ENCODE measurements at places on chromosomes 4 and X.

DNA sequence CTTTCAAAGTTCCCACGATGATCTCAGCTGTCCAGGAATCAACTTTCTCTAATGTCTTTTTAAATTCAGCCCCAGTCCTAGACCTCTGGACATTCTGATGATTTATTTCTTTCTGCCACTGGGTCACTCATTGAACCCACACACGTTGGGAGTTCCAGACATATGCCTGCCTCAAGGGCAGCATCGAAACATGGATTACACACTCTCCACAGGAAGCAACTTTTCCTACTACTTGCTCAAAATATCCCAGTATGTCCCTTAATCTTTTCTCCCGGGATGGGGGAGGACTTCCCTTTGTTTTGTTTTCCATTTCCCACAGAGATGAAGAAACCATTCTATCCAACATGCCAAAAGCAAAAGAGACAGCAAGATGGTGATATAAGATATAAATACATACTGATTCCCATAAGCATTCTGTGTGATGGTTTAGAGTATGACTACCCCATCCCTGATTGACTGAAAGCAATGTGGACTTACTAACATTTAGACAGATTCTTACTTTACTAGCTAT, 79.8 kb upstream of the PPARGC1A start:
- no peak for DNase-seq

- no peak for DNase-seq
These were observed 35.7 kb downstream of the APOO start for GRCh38 chrX:23871905-23872546.

DNA sequence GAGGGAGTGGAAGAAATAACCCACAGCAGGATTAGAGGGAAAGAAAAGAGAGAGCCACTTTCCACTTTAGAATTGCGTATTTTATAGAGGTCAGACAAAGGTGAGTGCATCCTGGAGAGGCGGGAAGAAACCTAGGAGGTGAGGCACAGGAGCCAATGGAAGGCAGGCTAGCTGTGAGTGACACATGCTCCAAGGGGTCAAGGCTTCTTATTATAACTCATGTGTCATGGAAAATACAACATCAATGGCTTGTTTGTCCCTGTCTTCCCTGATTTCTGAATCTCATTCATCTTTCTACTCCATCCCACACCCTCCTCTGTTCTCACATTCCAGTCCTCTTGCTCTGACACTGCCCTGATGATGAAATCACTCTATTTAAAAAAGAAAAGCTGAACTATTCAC, 14.4 kb downstream of the ANXA3 start:
- DNase-seq: no peak

GRCh38 chr4:168335621-168336020, 17.1 kb upstream of the DDX60 start:
- no peak for DNase-seq

GRCh38 chr4:155618183-155618838, 48.3 kb upstream of the GUCY1A1 start:
- DNase-seq: no peak

DNA sequence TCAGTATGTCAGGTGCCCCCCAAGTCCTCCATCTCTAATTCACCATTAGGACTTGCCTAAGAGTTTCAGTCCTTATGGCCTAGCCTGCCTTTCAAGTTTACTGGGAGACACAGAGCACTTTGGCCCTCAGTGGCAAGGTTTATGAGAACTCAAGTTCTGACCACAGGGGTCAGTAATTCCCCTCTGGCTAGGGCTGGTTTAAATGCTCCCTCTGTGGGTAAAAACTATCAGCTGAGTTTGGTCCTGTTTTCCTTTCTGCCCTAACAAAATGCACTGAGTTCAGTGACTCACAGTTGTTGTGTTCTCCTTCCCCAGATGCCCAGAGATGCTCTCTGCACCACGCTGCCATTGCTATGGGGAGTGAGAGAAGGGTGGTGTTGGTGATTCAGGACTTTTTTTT, 163.2 kb downstream of the RELL1 start:
- no peak for DNase-seq

DNA sequence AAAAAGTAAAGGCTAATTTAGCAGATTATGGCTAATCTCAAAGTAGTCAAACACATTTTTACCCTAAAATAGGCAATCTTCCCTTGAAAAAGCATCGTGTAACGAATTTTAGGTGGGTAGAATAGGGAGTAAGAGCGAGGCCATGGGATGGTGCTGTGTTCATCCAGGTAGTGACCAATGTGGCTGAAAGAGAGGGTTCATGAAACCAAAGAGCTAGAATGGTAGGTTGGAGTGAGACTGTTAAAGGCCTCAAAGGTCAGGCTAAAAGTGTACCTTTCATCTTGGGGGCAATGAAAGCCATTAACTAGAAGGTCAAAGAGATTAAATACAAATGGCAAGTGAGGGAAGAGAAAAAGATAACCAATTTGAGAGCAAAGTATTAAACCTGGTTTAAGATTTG, 23.6 kb downstream of the EIF4E start:
- DNase-seq: no peak

DNA sequence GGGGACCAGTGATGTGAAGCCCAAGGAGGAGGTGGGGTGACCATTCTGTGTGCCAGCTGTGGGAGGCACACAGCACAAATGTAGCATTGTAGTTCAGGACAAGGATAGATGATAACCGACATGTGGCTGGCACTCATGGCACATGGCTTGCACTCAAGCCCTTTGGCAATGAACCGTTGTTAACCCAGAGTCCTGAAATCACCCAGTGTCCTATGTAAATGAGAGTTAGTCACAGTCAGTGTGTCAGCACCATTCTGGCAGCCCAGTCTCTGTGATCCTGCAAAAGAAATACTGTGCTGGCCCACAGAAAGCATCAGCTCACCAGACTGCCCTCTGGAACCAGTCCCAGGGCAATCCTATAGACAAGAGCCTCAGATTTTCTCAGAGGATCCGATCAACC, 339.3 kb downstream of the MID1IP1 start:
- no peak for DNase-seq

- DNase-seq: no peak
These were observed 7.2 kb upstream of the DDX60L start for GRCh38 chr4:168487282-168488035.

GRCh38 chr4:1385373-1386340, 20.6 kb downstream of the NKX1-1 start:
- DNase-seq: no peak

DNA sequence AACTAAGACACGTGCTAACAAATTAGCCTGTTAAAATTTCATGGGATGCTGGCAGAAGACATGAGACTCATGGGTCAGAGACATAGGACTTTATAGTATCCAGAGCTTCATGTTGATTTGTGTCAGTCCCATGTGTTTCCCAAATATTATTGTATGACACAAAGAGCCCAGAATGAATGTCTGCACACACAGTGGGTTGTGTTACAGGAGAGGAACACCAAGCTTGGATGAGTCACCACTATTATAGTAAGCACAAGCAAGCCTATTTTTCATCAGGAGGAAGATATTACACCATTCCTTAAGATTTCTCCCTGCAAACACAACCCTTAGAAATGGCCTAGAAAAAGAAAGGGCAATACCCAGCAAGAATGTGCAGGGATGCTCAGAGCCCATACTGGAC, 15.4 kb downstream of the BBS12 start:
- no peak for DNase-seq

GRCh38 chr4:107037199-107037584, 1.1 kb upstream of the DKK2 start:
- DNase-seq: no peak

- no peak for DNase-seq
These were observed 359.7 kb downstream of the ADAM29 start for GRCh38 chr4:175277816-175278215.

- no peak for DNase-seq
These were observed 94.1 kb upstream of the HPRT1 start for GRCh38 chrX:134365904-134366303.

GRCh38 chr4:72987741-72988729, 81.5 kb downstream of the COX18 start:
- DNase-seq: no peak

- no peak for DNase-seq
These were observed 288.0 kb upstream of the SFRP2 start for GRCh38 chr4:154076921-154077320.

- DNase-seq: no peak
These were observed 6.1 kb upstream of the USP11 start for GRCh38 chrX:47226531-47227333.

DNA sequence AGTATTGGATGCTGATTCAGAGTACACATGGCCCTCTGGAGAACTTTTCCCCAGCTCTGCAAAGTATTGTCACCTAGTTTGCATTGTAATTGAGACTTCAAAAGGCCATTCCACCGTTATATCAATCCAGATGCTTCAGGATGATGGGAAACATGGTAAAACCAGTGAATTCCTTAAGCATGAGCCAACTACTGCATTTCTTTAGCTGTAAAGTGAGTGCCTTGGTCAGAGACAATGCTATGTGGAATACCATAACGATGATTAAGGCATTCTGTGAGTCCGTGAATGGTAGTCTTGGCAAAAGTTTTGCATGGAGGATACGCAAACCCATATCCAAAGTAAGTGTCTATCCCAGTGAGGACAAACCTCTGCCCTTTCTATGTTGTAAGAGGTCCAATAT, 355.2 kb downstream of the DCAF12L2 start:
- no peak for DNase-seq

DNA sequence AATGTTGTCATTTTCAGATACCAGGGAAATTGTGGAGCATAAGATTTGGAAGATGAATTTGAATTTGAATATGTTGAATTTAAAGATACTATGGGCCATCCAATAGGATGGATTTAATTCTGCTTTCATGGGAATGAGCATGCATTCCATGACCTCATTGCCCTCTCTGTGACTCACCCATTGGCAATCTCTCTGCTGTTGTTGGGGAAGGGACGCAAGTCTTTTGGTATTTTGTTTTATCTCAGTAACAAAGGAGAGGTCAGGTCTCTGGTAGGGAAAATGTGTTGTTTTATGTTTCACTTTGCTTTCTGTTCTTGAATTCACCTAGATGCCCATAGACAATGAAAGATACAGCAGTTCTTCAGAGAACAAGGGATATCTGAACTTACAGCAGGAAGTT, 42.1 kb upstream of the MAGEA4 start:
- no peak for DNase-seq

GRCh38 chr4:26021417-26022345, 107.7 kb downstream of the SMIM20 start:
- DNase-seq: no peak

GRCh38 chrX:71466979-71467523, 65.9 kb upstream of the OGT start:
- no peak for DNase-seq

DNA sequence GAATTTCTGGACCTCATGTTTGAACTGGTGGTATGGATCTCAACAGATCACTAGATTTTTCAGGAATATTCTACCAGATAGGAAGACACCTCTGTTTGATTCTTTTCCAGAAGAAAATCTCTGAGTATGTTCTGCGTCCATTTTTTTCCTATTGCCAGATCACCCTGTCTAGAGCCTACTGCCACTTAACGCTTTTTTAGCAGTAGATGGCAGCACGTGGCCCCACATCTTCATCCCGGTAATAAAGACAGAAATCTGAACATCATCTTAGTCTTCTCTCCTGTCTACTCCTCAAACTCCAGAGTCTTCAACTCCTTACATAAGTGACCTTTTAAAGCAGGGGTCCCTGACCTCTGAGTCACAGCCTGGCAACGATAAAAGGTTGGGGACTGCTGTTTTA, 184.7 kb downstream of the TMA16 start:
- DNase-seq: no peak

DNA sequence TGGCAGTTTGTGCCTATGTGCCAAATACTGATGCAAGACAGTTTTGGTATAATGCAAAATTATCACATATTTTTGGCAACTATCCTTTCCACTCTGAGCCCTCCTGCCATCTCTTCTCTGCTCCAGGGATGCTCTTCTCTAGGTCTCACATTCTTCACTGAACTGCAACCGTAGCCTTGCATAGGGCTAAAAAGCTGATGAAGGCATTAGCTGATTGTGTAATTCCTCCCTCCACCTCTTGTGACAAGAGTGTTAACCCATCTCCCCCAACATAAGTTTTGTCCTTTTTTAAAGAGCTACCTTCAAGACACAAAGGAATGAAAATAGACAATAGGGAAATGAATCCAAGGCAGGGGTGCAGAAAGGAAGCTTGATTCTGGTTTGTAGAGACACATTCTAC, 33.1 kb upstream of the ANK2 start:
- DNase-seq: no peak

- DNase-seq: no peak
These were observed 12.0 kb downstream of the RAB33B start for GRCh38 chr4:139465922-139466321.

DNA sequence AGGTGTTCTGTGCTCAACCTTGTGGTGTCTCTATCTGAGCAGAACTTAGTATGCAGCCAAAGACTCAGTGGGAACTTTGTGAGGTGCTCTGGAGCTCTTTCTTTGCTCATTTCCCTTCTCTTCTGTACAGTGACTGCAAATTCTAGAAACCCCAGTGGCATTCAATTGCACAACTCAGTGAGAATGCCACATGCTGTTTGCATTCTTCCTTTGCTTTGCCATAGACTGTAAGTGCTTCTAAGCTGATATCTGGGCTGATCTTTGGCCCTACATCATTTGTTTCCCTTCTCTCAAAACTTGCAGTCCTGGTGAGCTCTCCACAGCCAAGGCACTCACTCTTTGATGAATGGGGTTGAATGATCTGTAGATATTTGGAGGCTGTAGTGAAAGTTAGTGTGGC, 7.0 kb downstream of the PNMA3 start:
- DNase-seq: no peak

DNA sequence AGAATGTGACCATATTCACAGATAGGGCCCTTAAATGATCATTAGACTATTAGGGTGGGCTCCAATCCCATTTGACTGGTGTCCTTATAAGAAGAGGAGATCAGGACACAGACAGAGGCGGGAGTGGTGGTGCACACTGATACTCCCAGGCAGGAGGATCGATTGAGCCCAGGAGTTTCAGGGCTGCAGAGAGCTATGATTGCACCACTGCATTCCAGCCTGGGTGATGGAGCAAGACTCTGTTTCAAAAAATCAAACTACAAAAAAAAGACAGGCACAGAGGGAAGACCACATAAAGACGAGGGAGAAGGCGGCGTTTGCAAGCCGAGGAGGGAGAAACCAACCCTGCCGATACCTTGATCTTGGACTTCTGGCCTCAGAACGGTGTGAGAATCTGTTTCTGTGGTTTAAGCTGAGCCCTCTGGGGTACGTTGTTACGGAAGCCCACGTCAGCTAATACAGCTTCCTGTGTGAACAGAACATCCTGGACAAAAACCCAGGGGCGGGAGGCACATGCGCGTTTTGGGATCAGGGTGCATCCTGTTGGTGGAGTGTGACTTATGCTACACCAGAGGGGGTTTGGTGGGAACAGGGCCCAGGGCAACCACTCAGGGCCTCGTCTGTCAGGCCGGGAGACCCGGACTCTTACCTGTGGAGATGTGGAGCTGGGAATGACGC, 211.8 kb upstream of the PSAPL1 start:
- no peak for DNase-seq

DNA sequence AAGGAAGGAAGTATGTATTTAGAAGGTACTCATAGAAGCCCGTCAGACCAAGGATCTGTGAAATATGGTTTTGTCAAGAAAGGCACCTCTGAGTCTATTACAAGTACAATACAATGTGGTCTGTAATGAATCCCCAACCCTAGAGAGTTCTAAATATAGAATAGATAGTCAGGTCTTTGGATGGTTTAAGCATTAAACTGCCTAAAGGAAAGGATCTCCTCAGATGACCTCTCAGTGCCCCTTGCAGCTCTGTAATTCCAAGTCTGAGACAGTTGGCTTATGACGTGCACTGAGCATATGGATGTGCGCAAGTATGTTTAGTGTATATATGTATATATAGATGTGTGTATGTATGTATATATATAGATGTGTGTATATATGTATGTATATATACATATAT, 62.0 kb downstream of the CCSER1 start:
- no peak for DNase-seq
